ENCODE measurements at places on chromosomes 12 and 14.

DNA sequence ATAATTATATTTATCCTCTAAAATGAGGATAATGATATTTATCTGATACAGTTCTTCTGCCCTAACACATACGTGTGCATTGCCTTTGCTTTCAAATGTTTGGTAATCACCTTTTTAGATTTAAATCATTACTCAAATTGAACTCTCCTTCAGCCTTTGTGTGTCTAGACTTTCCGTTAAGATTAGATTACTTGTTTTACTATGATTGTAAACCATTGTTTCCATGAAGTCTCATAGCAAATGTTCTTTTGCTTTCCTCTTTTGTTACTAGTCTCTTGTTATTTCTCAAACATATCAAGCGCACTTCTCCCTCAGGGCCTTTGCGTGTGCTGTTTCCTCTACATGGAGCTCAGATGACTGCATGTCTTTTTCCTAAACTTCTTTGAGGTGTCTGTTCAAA is 63.7 kb downstream of the ETV6 start:
- DNase-seq: no peak

- no peak for DNase-seq
Observed at GRCh38 chr12:16555630-16556029, 50.3 kb downstream of the LMO3 start.

GRCh38 chr12:103780093-103780440 is 61.0 kb downstream of the NT5DC3 start:
- DNase-seq: no peak

- DNase-seq: peak; percentile 32
Observed at GRCh38 chr14:21987937-21988336, 314.3 kb upstream of the OR4E1 start.

DNA sequence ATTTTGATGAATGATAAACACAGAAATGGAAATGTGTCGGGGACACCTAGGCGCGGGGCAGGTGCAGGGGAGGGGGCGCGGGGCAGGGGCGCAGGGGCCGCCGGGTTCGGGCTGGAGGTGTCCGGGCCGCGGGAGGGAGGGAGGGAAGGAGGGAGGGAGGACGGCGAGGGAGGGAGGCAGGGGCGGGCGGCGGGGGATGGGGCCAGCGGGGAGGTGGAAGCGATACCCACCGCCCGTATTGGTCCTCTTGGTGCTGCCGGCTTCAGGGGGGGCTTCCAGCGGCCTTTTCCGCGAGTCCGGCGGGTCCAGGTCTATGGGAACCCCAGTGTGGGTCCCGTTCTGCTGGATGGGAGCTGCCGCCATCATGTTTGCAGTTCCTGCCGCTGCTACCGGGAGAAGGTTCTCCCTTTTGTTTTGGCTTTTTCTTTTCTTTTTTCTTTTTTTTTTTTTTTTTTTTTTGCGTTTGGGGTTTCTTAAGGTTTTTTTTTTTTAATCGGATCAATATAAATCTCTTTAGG is 703 bp downstream of the NOVA1 start:
- peak; percentile 68 for DNase-seq

GRCh38 chr12:6093764-6094163 is 30.7 kb downstream of the VWF start:
- DNase-seq: no peak

DNA sequence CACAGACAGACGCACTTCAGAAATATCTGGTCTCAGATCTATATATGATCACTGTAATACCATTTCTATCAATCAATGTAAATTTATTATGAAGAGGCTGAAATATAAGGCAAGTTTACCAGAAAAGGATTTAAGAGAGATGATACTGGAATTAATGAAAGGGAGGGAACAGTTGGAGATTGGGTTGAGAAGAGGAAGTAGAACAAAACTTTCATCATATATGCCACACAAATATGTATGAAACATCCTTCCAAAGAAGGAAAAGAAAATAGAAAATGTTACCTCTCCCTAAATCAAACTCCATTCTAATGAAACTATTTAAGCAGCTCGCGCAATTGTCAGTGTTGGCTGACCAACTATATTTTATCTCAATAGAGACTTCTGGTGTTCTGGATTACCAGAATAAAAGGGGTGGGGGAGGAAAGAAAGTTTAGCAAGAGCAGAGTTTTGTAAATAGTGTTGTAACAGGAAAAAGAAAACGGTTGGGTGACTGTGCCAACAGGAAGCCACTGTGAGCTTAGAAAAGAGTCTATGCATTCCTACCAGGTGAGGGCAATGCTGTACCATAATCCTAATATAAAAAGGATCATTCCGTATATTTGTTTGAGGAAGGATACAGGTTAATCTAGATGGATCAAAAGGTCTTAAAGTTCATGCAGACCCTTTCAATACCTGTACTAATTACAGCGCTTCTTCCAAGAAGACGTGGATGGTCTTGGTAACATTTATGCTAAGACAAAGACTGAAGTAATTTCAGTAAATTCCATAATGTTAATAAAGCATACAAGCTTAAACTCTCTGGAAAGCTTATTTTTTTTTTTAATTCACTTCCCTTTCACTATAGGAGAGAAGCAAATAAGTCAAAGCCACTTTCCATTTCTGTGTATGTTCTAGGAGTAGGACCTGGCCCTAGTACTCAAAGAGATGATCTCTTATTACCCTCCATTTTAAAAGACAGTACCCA is 14.5 kb upstream of the LLPH start:
- peak; percentile 59 for DNase-seq

DNA sequence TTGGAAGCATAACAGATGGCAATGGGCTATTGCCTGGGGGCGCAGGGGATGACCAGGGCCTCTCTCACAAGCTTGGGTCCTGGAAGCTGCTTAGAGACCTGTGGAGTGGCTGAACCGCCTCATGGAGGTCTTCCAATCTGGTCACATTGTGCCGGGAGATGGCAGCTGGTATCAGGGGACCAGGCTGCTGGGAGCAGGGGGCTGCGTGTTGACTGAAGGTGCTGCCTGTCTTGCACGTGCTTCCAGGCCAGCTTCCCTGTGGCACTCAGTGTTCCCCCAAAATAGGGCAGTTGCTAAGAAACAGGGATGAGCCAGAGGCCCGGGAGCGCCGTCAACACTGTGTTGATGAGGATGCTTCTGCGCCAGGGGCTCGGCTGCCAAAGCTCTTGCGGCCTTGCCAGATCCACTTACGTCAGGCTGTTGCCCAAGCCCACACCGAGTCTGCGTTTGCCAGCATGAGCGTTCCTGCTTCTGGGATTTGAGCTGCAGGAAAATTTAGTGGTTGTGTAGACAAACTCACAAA is 39.8 kb downstream of the ELK3 start:
- peak; percentile 96 for DNase-seq

- peak; percentile 90 for DNase-seq
Observed at GRCh38 chr12:116320791-116321217, 43.3 kb upstream of the MED13L start.

- DNase-seq: no peak
Observed at GRCh38 chr14:94139421-94139820, 10.0 kb upstream of the IFI27L2 start.

- DNase-seq: no peak
Observed at GRCh38 chr12:120677765-120678473, 9.0 kb upstream of the MLEC start.

DNA sequence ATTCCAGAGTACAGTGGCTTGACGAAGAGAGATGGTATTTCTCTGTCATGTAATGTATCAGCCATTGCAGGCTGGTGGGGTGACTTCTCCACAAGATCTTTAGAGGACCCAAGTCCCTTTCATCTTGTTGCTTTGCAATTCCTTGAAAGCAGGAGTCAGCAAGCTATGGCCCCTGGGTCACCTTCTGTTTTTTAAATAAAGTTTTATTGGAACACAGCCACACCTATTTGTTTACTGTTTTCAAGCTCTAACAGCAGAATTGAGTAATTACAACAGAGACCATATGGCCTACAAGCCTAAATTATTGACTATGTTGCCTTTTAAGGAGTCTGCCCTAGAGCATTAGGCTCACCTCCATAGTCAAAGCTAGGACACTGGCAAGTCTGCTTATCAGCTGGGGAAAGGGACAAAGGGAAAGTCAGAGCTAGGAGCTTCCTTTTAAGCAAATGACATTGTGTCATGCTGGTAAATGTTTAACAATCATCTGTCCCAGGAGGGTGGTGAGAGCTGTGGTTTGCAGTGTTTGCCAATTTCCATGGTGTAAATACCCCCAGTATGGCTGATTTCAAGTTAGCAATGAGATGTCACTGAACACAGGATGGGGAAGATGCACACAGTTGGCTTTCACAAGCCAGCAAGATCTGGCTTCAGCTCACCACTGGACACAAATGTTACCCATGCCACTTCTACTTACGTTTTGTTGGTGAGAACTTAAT is 87.7 kb upstream of the PWP1 start:
- DNase-seq: no peak

All from muscle of leg (tissue), 16 donors.